Stimulated activated CD4-positive, alpha-beta T cell treated with anti-CD3 and anti-CD28 coated beads, TNF-alpha, amount 100 ng/mL, for 1 hour (primary cell): ENCODE measurements at places on chromosomes 7 and 10.

- peak; percentile 44 for DNase-seq
Measured at GRCh38 chr7:618539-619367, 99.1 kb upstream of the PDGFA start.

DNA sequence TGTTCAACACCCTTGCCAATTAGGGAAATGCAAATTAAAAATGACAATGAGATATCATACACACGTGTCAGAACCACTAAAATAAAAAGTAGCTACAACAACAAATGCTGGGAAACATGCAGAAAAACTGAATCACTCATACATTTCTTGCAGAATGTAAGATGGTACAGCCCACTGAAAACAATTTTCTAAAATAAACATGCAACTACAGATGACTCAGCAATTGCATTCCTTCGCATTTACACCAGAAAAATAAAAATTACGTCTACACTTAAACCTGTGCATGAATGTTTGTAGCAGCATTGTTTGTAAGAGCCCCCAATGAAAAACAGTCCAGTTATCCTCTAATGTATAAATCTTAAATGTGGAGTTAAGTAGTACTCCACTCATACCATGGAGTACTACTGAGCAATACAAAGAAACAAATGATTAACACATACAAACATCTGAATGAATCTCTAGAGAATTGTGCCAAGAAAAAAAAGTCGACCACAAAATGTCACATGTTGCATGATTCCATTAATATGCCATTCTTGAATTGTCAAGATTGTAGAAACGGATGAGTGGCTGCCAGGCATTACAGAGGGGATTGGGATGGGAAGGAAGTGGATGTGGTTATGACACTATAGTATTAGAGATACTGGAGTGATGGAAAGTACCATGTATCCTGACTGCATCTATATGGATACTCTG lies 134.6 kb upstream of the NPSR1 start:
- DNase-seq, result no peak

GRCh38 chr10:122301055-122301810 lies 30.1 kb downstream of the BTBD16 start:
- no peak for DNase-seq

DNA sequence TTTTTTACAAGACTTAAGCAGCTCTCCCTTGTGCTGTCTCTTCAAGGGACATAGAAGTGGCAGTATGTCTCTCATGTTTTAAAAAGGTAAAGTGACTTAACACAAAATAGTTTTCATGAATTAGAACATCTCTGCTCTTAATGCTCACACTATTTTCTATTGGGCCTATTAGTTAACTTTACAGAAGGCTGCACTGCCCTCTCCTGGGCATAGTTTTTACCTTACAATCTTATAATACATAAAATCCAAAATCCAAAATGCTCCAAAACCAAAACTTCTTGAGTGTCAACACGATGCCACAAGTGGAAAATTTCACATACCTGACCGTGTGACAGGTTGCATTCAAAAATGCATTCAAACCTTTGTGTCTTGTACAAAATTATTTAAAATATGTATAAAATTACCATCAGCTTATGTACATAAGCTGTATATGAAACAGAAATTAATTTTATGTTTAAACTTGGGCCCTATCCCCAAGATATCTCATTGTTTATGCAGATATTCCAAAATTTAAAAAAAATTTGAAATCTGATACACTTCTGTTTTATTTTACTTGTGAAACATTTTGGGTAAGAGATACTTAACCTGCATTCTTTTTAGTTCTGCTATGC lies 25.8 kb downstream of the TES start:
- DNase-seq, result no peak

DNA sequence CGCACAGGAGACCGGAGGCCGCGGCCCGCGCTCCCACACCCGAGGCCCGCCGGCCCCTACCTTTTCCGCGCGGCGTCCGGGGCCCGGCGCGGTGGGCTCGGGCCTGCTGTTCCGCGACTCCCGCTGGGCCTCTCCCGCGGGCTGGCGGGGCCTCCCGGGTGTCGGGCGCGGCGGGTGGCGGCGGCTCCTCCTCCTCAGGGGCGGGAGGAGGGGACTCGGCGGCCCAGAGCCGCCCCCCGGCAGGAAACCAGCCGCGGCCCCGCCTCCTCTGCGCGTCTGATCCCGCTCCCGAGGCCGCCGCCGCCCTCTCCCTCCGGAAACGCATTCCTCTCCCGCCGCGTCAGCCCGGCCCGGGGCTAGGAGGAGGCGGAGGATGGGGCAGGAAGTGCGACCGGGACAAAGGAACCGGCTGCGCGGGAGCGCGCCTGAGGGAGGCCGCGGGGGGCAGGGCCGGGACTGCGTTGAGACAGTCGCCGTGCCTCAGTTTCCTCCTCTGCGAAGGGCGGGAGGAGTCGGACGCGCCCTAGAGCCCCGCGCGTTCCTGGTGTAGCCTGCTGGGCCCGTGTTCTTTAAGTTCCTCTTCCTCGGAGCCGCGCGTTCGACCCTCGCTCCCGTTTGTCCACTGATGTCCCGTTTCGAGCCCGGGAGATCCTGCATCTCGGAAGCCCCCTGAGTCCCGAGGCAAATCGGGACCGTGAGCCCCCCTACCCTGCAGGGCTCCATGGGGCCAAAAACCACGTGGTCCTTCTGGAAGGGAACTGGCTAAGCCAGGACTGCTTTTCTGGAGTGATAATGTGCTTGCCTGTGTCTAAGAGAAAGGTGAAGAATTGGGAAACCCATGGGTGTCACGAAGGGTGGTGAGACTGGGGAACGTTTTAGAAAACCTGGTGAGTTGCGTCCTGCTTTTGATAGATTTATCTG lies at the start of gene ITGB1:
Gene ITGB1 (minus strand): TSS at position 146 of the 921 bp plus-strand sequence. CDS start 22,672 bp downstream, outside the sequence.
- peak; percentile 64 for DNase-seq

DNA sequence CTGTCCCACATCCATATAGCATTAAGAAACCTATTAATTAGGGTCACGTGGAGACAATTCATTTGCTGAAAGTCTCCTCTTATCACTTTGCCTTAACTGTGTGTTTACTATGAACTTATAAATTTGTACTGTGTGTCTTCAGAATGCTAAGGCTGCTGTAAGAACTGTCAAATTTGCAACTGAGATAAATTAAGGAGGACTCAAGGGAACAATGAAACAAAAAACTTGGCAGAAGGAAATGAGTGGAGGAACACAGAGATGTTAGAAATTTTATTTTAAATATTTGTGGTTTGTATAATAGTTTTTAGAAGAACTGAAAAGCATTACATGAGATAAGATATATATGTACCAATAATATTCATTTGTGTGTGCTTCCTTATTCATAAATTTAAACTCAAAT lies 1005.3 kb upstream of the SORCS1 start:
- DNase-seq, result no peak

DNA sequence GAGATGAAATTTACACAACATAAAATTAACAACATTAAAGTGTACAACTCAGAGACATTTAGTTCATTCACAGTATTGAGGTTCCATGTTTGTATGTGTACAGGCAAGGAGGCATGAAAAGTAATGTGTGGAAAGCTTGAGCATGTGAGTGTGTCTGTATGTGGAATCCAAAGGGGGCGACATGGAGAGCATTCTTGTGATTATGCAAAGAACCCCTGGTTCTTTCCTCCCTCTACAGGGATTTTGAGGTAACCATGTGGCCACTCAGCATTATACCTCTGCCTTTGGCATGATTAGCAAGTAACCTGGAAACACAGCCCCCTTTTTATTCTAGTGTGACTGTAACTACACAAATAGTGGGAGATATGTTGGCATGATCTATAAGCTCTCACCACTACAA lies 21.0 kb downstream of the OR2F1 start:
- no peak for DNase-seq

GRCh38 chr10:69278446-69278963 lies at the start of gene HK1:
Gene HK1, plus strand, starts transcription at chr10:69278496.
- no peak for DNase-seq

DNA sequence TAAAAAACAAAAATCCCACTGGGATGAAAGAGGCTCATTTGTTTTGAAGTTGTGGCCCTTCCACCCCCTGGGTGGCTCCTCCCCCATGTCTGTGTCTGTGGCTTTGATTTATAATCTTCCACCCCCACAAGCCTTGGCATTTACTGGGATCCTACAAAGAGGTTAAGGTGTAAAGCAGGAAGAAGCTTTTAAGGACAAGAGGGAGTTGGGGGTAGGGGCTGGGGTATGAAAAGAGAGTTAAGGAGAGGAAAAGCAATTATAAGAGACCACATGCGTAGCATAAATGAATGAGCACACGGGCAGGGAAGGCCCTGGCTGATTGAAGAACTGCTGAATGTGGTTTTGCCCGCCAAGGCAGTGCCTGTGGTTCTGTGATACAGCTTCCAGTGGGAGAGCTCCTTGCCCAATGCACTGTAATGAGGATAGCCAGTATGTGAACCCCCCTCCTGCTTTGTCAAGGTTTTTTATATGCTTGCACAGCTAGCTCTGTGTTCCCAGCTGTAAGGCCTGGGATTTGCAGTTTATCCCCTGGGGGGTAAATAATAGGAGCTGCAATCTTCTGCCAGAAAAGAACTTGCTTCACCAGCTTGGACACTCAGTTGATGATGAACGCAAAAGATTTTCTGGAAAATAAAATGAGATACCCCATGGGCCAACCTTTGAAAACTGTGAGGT lies 34.7 kb upstream of the KMT2E start:
- no peak for DNase-seq

DNA sequence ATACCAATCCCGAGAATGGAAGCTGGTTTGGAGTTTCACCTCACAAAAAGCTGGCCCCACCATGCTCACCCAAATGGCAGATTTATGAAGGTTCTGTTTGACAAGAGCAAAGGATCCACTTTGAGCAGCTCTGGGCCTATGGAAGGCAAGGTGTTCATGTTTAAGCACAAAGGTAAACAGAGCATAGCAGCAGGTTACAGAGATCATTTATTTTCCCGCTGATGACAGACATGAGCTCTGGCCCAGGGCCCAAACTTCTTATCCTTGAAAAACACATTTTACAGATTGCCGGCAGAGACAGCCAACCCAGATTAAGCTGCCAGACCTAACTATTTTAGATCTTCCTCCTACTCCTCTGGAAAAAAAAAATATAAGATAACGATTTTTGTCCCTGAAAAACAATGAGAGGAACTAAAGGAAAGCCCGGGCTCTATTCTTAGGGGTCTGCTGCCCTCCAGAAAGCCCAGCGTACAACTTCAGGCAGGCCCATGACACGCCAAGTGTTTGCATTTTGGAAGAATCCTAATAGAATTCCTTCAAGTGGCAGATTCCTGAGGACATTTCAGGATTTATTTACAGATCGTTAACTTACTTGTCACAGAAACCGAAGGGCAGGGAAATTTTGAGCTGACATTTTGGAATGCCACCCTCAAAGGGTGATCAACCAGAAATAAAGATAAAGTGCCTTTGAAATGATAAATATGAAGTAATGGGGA lies 40.0 kb downstream of the SYPL1 start:
- no peak for DNase-seq

- no peak for DNase-seq
Measured at GRCh38 chr10:24822590-24822989, 98.9 kb upstream of the ARHGAP21 start.

DNA sequence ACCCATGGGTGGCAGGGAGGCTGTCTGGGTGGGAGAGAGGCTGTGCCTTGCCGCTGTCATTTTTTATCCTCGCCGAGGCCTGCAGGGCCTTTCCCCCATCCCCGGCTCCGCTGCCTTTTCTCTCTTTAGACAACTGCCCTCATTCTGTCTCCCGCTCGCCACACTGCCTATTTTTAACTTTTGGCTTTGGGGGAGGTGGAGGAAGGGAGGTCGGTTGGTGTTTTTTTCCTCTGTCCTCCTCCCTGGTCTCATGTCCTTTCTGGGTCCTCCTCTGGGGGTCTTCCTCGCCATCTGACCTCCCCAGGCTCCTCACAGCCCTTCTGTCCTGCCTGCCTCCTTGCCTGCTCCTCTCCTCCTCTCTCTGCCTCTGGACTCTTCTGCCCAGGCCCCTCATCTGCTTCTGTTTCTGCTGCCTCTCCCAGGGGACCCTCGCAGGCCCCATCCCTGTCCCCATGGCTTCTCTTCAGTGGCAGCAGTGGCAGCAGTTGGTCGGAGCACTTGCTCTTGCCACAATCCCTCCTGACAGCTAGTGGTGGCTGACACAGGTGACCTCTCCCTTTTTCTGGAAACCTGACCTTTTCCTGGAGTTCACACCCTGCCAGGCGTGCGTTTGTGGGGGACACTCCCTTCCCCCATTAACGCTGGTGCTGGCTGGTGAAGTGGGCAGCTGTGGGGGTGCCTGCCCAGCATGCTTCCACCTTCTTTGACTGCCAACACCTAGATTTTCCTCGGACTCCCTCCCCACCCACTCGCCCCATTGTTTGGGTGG lies 19.5 kb upstream of the PCBD1 start:
- DNase-seq, result no peak

DNA sequence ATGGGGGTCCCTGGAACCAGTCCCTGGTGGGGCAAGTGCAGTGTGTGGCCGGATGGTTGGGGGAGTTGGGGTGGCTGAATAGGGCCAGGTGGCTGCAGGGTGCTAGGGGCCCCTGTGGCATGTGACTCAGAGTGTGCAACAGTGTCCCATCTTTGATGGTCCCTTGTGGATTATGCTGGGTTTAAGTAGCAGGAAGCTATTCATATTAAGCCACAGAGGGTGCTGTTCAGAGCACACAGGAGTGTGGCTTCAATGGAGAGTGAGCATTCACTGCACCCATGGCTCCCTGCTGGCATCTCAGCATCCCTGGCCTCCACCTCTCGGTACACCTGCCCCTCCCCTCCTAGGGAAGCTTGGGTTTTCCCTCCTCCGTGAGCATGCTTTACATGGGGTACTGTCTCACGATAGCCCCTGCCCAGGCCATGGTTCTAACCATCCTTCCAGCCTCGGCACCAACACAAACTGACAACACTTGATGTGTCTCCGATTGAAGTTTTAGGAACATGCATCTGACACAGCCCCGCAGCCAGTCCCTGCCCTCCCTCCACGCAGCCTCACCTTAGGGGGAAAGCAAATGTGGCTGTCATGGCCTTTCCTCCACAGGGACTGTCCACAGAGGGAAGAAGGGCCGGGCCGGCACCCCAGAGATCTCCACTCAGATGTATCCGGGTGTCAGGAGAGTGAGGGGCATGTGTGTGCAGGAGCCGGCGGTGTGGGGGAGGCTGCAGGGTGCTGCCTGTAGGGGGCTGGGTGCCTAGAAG lies 30.4 kb upstream of the PPIF start:
- no peak for DNase-seq

- DNase-seq, result no peak
Measured at GRCh38 chr7:91550931-91551330, 286.7 kb downstream of the FZD1 start.

GRCh38 chr7:48183965-48184364 lies 12.7 kb downstream of the ABCA13 start:
- no peak for DNase-seq

DNA sequence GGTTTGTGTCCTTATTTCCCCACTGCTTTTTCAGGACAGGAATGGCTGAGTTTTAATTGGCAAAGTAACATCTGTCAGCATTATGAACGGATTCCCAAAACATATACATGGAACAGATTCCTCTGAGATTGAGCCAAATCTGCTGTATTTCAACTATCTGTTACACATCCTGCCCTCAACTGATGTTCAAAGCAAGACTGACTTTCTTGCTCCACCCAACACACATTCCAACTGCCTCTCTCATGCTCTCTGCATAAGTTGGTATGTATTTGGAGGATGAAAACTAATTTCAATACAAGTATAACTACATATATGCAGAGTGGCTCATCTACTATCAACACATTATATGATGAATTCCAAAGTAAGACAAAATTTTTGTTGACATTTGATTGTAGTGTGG lies 342.2 kb downstream of the GATA3 start:
- no peak for DNase-seq
